Fibroblast of skin of left quadriceps (primary cell): ENCODE measurements at places on chromosomes 5 and 9.
A peak's percentile ranks its signal among the peaks of the same experiment; 100 is the strongest.

- DNase-seq: no peak
These were observed 38.6 kb upstream of the CEMIP2 start for GRCh38 chr9:71806901-71807307.

DNA sequence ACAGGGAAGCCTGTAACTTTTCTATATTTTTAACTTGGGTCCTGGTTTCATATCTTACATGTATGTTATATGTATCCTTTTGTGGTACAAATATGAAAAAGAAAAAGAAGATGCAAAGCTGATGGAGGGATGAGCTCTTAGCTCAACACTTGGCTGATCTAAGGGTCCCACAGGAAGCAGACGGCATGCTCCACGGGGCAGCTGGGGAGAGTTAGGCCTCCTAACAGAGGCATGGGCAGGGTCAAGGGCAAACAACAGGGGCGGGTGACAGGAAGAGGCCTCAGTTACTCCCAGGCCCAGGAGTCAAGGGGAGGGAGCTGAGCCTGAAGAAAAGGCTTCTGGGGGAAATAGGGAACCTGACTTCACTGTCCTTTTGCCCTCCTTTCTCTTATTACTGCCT is 287.2 kb downstream of the ZSWIM6 start:
- DNase-seq: no peak

DNA sequence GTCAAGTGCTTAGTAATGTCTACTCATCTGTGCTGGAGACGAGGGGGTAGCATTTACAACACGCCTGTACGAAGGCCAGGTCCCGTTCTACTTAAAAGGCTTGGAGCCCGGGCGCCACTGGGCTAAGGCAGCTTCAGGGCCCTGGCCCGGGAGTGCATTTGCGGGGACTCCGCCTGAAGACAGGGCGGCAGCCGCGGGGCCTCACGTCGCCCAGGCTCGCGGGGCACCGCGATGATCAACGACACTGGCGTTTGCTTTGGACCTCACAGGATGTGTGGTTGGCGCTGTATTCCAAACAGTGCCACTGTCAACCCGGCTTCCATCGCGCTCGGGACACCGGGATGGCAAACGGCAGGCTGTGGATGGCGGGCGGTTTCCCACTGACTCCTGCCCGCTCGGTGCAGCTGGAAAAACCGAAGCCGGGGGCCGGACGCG is 1.1 kb upstream of the TENT4A start:
- DNase-seq: no peak

DNA sequence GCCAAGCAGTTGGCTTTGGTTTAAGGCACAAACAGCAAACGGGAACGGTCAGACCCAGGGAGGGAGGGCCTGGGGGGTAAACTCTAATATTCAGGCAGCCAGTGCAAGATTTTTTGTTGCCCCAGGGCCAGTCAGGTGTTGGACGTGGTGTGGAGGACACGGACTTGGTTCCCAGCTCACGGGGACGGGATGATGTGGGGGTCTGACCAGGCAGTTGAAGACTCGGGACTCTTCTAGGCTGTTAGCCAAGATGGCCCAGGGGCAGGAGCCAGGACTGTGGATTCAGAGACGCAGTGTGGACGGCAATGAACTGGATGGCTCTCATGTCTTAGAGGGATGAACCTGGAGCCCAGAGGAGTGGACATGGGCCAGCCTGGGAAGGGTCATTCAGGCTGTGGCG is 169.2 kb downstream of the C9orf50 start:
- no peak for DNase-seq

- DNase-seq: no peak
These were observed 34.9 kb downstream of the TARS1 start for GRCh38 chr5:33475706-33476105.

GRCh38 chr9:27368316-27368985 is 71.5 kb upstream of the EQTN start:
- DNase-seq: peak; percentile 54

- DNase-seq: no peak
These were observed 34.9 kb upstream of the NIPBL start for GRCh38 chr5:36841677-36842076.

DNA sequence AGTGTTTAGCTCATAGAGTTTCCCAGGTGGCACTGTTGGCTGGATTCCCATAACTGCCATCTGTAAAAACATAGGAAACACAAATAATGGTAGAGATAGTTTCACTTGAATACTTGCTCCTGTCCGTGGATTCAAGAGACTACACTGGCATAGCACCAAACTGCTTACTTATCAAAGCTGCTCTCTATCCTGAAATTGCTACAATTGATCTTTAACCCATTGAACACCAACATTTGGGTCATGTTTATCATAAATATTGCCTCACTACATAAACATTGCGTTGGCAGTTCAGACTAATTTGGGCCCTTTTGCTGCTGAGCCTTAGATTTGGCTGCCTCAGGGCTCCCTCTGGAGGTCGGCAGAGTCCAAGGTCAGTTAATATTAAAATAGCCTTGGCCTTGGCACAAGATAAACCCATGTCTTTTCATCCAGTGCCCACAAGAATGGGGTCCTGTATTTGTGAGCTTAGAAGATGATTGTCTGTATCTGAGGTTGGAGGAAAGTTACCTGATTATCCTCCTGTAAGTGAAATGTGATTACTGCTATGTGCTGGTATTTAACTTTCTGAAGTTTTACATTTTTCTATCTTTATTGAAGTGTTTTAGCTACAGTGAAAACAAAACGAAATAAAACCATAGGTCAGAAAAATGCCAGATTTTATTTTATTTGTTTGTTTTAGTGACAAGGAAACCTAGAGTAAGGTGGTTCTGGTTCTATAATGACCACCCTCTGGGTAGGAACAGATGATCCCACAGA is 4.0 kb upstream of the RANBP3L start:
- peak; percentile 20 for DNase-seq

- no peak for DNase-seq
These were observed 41.5 kb upstream of the DIRAS2 start for GRCh38 chr9:90684106-90684505.

- DNase-seq: peak; percentile 68
These were observed 71.4 kb upstream of the STARD4 start for GRCh38 chr5:111583758-111584203.

DNA sequence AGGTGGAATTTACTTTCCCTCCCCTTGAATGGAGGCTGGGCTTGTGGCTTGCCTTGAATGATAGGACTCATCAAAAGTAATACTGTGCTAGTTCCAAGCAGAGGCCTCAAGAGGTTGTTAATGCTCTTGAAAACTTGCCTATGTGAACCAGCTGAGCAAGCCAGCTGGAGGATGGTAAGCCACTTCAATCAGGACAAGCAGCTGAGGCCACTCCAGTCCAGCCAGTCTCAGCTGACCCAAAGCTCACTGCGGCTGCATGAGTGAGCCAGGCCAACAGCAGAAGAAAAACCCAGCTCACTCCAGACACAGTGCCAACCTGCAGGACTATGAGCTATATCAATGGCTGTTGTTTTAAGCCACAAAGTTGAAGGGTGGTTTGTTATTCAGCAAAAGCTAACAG is 182.8 kb downstream of the MCTP1 start:
- no peak for DNase-seq

DNA sequence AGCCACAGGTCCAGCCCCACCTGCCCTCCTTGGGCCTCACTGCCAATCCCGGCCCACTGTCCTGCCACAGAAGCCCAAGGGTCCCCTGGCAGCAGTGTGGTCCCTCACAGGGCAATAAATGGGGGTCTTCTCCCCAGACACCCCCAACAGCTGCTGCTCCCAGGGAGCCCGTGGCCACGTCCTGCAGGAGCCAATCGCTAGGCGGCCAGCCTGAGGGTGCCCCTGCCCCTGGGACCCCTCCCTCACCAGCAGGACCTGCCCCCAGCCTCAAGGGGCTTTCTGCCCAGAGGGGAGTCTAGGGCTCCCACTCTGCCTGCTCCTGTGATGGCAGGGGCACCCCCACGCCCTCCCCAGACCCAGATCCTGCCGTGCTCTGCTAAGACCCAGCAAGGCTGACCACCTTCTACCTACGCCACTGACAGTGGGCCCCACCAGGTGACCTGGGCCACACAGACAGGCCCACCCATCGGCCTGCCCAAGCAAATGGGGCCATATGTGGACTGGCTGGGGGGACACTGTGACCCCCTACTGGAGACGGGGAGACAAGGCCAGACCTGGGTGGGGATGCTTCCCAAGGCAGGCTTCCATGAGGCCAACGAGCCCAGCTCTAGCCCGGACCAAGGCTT is 17.0 kb downstream of the NOTCH1 start:
- DNase-seq: no peak

DNA sequence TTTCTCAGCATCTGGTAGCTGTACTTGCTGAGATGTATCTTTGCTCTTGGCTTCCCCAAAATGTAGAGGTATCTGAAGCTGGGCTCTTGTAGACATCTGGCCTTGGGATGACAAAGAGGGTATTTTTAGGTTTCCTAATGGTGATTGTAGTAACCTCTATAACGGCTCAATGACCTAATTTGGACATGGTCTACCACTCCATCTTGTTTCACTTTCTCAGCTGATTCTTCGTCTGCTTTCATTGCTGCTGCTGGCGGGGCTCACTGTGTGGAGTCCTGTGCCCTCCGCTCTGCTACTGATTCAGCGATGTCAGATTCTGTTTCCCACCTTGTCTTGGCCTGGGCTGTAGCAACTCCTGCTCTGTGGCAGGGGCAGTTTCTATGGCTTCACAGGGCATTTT is 12.7 kb upstream of the MARCHF11 start:
- DNase-seq: no peak

DNA sequence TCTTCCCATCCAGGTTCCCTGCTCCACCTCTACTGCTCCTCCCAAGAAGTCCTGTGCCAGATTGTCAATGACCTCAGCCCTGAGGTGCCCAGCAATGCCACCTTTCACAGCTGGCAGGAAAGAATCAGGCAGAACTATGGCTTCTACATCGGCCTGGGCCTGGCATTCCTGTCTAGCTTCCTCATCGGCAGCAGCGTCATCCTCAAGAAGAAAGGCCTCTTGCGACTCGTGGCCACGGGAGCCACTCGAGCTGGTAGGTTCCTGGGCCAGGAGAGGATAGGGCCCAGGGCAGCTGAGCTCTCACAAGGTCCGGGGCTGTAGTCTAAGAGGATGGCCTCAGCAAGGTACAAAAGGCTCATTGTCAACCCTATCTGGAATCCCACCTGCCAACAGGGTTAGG is 3.1 kb downstream of the NIPAL4 start:
- no peak for DNase-seq

DNA sequence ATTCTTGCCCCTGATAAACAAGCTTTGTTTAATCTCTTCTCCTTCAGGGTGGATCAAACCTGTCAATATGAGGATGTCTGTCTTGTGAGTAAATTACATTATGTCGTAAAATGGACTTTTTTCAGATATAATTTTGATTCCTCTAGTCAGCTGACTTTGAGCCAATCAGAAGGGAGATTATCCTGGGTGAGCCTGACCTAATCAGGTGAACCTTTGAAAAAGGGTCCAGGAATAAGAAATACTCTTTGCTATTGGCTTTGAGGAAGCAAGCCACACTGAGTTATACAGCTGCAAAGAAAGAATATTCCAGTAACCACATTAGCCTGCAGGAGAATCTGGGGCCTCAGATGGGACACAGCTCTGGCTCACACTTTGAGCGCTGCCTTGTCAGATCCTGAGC is 304.3 kb upstream of the ARRDC3 start:
- no peak for DNase-seq

- peak; percentile 8 for DNase-seq
These were observed 8.0 kb downstream of the NTNG2 start for GRCh38 chr9:132169672-132170392.

DNA sequence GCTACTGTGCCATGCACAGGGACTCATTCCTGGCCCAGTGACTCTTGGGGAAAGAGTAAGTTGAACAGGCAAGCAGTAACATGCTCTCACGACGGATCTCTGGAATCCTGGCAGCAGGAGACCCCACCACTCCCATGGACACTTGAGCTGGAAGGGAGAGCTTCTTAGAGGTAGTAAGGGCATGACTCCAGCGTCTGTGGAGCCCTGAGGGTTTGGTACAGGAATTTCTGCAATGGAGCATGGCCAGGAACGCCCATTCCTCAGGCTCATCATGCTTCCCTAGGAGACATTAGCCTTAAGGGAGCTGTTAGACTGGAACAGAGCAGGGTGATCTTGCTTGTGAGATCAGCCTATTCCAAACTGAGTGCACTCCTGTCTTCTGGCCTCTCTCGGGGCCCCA is 212.9 kb downstream of the MAT2B start:
- DNase-seq: no peak

DNA sequence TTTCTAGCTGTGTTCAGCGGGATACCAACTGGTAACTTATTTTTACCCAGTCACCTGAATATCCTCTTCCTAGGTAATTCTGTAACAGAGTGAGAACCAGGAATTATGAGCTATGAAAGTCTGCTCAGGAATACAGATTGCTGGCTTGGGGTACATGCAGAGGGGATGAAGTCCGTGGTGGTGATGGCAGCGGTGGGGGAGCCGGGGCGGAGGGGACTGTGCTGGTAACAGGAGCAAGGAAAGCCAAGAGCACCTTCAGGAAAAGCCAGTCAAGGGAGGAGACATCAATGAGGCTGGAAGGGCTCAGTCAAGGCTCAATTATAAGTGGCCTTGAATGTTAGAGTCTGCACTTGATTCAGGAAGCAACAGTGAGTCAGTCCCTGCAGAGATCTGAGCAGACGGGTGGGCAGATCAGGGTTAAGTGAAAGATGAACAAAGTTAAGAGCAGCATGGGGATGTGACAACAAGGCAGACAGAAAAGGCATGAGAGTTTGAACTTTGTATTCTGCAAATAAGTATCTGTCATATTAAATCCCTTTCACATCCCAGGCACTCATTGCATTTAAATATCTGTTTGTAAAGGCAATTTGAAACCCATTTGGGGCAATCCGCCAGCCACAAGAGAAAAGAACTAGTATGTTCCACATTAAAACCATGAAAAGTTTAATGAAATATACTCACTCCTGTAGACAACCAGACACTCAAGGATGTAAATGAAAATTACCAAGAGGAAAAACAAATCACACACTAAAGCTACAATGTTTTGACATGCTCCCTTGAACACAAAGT is 101.2 kb downstream of the TTC39B start:
- no peak for DNase-seq

- no peak for DNase-seq
These were observed 249.2 kb upstream of the KLF4 start for GRCh38 chr9:107738789-107739188.

DNA sequence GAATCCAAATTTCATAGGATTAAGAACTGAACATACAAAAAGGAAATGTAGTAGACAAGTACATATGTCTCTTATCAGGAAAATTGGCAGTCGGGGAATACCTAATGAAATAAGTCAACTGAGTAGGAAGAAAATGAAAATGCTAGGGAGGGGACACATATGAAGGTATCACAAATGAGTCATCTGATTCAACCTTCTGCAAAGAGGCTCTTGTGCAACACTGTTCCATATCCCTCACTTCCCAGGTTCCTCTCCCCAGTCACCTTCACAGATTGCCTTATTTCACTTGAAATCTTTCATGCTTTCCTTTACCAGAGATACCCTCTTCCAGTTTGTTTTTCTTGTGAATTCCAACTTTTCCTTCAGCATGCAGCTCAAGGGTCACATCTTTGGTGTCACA is 139.0 kb downstream of the RFX3 start:
- no peak for DNase-seq

DNA sequence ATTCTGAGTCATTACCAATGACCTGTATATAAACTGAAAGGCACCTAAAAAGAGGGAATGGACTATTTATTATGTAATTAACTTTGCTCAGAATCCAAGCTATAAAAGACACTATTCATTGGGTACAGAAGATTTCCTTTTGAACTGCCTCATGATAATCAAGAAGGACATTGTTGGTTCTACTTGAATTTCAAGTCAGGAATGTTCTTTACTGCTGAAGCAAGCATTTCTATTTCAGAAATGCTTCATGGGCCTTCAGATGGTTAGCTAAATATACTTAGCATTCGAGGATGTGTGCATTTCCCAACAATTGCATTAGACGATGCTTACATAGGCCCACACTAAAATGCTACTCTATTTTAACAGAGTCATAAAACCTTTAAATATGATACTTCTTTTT is 658.2 kb upstream of the DMAC1 start:
- no peak for DNase-seq

GRCh38 chr9:112532427-112532826 is 45.8 kb downstream of the KIAA1958 start:
- DNase-seq: peak; percentile 60
